ENCODE measurements at places on chromosomes 5 and 9.

GRCh38 chr9:122200960-122201595 is 27.7 kb downstream of the LHX6 start:
- no peak for DNase-seq

DNA sequence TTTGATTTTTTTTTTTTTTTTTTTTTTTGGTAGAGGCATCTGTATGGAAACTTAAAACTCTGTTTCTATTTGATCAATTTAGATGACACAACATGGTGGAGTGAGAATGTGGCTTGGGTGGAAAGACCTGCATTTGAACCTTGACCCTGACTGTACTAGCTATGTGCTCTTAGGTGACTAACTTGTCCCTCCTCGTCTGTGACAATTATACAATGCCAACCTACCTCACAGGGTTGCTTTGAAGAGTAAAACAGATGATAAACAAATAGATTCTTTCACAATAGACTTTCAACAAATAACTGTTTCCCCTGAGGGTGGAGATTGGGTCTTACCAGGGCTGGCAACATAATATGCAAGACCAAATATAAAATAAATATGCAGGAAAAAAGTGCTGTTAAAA is 109.3 kb downstream of the CRB2 start:
- DNase-seq: no peak

- DNase-seq: no peak
Measured at GRCh38 chr5:179176571-179177230, 116.5 kb downstream of the ZNF354C start.

DNA sequence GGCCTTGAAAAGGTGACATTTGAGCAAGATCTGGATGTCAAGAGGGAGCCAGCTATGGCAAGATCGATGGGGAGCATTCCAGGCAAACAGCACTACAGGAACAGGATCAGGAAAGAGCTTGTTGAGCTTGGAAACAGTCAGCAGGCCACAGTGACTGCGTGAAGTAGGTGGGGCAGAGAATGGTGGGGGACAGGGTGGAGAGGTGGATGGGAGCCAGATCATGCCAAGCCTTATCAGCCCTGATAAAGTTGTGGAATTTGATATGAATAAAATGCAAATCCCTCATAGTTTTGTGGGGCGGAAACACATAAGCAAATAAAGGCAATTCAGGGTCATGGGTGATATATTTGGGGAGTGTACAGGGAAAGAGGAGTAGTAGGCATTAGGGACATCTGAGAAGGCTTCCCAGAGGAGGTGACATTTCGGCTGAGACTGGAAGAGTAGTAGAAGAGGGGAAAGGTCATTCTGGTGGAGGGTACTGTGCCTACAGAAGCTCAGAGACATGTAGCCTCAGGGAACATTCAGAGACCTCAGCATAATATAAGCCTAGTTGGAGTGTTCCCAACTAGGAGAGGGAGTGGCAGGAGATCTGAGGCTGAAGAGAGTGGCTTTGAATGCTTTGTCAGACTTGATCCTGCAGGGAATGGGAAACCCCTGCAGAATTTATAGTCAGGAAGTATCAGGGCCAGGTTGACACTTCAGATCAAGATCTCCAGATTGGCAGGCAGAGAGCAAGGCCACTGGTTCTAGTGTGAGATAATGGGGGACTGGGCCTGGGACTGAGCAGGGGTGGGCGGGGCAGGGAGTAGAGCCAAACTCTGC is 9.7 kb upstream of the CYSTM1 start:
- no peak for DNase-seq

DNA sequence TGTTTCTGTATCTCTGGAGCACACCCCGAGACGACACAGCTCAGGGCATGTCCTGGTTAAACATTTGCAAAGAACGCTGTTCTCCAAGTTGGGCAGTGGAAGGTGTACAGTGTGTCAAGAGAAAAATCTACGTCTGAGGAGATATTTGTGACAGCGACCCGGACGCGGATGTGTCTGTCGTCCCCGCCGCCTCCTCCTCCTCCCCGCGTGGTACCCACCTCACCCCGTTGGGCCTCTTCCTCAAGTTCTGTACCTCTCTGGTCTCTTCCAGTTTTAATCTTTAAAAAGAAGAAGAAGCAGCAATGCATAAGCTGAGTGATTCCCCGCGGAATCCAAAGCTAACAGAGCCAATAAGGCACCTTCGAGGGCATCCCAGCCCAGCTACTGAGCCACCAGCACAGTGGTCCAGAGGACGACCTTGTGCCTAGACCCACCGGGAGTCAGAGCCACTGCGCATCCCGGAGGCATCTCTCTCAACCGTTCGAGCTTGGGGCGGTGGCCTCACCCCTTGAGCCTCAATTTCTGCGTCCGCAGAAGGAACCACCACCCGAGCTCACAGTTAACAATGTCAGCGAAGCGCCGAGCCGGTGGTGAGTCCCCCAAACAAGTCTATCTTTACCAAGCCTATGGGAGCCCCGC is 467 bp downstream of the C9orf78 start:
- no peak for DNase-seq

DNA sequence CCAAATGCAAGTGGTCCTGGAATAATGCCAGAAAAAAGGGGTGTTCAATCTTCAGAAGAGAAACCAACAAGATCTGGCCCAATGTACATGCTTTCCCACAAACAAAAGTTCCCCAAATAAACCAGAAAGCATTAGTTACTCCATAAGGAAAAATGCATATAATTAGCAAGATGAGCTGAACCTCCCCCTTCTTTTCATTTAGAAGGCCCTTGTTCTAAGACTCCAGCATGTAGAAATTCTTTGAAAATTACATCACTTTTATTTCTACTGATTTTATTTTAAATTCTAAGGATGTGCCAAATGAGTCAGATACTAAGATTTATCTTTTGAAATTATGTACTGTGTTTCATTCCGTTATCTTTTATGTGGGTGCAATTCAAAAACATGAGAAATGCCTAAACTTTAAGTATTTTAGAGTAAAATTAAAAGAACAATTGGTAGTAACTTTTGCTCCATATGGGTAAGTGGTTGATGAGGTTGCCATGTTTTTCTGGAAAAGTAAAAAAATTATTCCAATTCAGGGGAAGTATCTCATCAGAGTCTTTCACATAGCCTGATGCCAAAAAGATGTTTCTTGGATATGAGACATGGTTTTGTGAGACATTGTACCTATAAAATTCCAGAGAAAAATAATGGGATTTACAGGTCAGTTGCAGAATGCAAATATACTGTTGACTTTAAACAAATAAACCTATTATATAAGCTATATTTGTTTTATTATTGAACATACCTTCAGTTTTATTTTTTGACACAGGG is 106.5 kb upstream of the CCDC112 start:
- DNase-seq: no peak

GRCh38 chr5:103487822-103488493 is 74.6 kb downstream of the NUDT12 start:
- DNase-seq: no peak

DNA sequence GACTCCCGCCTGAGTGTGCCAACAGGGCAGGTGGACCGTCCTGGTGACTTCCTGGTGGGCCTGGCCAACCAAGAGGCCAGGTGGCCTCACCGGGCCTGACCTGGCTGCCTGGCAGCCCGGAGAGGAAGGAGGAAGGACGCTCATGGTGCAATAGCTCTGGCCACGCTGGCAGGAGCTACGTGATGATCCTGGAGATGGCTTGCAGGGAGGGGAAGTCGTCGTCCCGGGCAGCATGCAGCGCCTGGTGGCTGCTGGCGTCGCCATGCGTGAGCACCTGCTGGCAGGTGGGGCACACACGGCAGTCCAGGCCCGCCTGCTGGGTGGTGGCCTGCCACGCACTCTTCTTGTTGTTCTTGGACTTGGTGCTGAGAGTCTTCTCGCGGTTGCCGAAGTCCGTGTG is 26.3 kb downstream of the SPATA31C1 start:
- no peak for DNase-seq

GRCh38 chr5:170576602-170577535 is 73.0 kb downstream of the KCNIP1 start:
- no peak for DNase-seq

DNA sequence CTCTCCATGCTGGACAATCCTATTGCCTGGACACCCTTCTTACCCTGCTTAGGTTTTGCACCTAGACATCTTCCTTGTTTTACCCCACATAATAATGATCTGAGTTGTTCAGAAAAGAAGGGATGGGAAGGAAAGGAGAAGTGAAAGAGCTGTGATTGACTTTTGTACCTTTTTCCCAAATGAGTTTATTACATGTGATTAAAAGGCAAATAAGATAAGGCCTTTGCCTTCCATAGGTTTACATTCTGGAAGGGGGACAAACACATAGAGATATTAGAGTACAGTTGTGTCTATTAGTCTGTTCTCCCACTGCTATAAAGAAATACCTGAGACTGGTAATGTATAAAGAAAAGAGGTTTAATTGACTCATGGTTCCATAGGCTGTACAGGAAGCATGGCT is 67.1 kb upstream of the RIOK2 start:
- DNase-seq: no peak

DNA sequence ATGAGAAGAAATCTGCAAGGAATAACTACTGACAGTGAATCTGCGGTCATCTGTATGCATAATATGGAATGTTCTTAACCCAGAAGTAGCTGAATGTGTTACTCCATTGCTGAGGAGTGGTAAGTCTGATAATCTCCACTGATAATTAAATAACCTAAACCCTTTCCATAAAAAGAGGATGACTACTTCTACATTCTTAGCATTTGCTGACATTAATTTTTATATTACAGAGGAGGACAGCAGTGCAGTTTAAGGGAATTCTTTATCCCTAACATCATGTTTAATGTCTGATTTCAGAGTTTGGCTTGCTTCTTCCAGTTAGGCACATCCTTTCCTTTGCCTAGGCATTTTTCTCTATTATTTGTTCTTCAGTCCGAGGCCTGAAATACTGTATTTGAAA is 52.2 kb downstream of the CDC42SE2 start:
- DNase-seq: no peak

DNA sequence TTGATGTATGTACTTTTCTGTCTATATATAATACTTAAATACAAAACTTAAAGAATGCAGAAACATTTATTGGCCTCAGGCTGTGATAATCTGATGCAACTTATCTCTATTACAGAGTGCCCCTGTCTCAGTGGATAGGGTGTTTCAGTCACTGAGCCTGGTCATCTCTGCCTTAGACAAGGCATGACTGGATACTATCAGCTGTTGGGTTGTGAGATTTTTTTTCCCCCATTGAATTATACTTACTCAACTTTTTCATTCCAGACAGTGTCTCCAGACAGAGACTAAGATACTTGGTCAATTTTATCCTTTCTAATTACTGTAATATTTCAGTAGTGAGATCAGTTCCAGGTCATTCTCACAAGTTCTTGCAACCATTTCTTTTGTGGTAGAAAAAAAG is 26.7 kb downstream of the XRCC4 start:
- DNase-seq: no peak

GRCh38 chr5:67248703-67249589 is 52.3 kb upstream of the CD180 start:
- no peak for DNase-seq

- DNase-seq: no peak
Measured at GRCh38 chr5:59770953-59771352, 122.6 kb downstream of the PDE4D start.

GRCh38 chr9:122988920-122989621 is 44.4 kb upstream of the GPR21 start:
- no peak for DNase-seq

DNA sequence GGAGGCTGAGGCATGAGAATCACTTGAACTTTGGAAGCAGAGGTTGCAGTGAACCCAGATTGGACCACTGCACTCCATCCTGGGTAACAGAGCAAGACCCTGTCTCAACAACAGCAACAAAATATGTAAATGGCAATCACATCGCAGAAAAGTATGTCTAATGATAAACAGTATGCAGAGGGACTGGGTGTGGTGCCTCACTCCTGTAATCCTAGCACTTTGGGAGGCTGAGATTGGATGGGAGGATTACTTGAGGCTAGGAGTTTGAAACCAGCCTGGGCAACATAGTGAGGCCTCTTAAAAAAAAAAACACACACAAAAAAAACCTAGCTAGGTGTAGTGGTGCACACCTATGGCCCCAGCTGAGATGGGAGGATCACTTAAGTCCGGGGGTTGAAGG is 40.3 kb downstream of the HSDL2 start:
- no peak for DNase-seq

DNA sequence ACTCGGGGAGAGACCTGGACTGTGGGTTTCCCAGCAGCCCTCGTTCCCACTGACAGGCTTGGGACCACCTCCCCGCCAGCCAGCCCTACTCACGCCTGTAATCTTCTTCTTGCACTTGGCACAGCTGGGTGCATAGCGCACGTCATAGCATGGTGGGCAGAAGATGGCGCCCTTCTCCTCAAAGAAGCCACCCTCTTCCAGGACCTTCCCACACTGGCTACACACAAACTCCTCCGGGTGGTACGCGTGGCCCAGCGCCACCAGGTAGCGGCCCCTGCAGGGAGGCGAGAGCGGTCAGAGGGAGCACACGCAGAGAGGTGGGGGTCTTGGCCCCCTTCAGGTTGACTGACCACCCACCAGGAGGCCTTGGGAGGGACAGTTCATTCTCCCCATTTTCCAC is 9.4 kb downstream of the PDLIM7 start:
- no peak for DNase-seq

- DNase-seq: no peak
Measured at GRCh38 chr9:77403239-77403638, 225.9 kb downstream of the VPS13A start.

DNA sequence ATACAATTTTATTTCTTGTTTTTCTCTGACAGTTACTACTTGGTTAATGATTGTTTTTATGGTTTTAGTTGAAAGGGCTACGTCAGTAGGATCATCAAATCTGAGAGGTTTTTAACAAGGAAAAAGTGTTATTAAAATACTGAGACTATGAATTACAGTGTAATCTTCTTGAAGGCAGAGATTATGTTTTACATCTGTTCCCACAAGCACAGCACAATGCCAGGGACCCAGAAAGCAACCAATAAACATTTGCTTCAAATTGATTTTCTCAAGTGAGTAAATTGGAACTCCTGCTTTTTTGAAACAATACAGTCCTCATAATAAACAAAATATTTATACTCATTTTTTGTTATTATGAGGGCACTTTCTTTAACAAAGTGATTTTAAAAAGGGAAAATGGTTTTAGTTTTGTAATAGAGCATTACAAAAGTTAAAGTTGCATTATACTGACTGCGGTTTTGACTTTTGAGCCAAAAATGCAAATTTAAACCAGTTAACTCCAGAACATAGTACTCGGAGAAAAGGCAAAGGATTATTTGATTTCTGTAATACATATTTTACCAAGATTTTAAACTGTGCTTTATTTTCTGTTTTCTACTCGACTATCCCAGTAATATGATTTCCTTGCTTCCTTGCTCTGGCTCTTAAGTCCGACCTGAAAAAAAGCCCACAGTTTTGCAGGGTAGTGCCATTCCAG is 176.9 kb downstream of the GDNF start:
- DNase-seq: no peak

- no peak for DNase-seq
Measured at GRCh38 chr9:134662143-134662876, 20.7 kb downstream of the COL5A1 start.
